Suprapubic skin (tissue), 4 donors: ENCODE measurements at places on chromosomes 12 and 14. TPM values are rescaled to one million over a fixed set of nuclear protein-coding genes. Genes with fewer than 3 reads are reported as not detected.
A peak's percentile ranks its signal among the peaks of the same experiment; 100 is the strongest.

Gene CCDC175
- not detected for total RNA-seq

GRCh38 chr14:104792101-104792884, 3.3 kb downstream of the AKT1 start:
- no peak overlapping the region for H3K4me3 ChIP-seq
- H3K27ac ChIP-seq: no peak overlapping the region
- no peak for DNase-seq
- no peaks in the 10 kb centered on the region for H3K27me3 ChIP-seq
- H3K4me1 ChIP-seq: peaks cover 85% of the 10 kb centered on the region

GRCh38 chr12:57609101-57609780, 2.0 kb upstream of the ARHGEF25 start:
- H3K27me3 ChIP-seq: peaks cover 21% of the 10 kb centered on the region
- H3K27ac ChIP-seq: peak overlapping the region; percentile 73
- H3K4me1 ChIP-seq: peaks cover 44% of the 10 kb centered on the region
- H3K36me3 ChIP-seq: peaks cover 6% of the 10 kb centered on the region
- DNase-seq: no peak

DNA sequence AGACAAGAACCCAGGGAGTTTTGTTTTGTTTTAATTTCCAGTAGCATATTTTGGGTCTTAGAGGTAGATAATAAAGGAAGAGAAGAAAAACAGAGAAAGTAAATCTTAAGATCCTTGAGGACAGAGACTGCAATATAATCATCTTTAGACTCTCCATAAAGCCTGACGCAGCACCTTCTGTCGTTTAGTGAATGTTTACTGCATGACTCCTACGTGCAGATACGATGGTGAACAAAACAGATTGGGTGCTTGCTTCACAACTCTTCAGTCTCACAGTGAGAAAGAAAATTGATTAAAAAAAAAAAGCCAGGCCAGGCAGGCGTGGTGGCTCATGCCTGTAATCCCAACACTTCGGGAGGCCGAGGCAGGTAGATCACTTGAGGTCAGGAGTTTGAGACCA, 86.9 kb downstream of the STON2 start:
- peaks cover 49% of the 10 kb centered on the region for H3K4me1 ChIP-seq
- H3K36me3 ChIP-seq: no peaks in the 10 kb centered on the region
- no peak for DNase-seq
- no peaks in the 10 kb centered on the region for H3K27me3 ChIP-seq
- H3K27ac ChIP-seq: peak overlapping the region; percentile 9

DNA sequence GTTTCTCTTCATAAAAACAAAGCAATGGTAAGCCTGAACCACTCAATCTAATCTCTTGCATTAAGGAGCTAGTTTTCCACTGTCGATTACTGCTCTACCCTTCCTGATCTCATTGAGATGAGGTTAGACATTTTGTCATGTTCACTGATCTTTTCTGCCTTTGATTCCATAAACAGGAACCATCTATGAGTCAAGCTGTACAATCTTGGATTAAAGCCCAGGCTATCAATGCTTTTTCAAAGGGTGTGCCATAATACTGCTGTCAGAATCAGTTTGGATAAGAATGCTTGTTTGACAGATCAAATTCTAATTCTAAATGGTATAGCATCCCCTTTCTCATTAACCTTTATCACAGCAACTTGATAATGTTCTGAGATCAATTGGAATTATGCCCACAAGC, 16.1 kb downstream of the GRIP1 start:
- peak overlapping the region; percentile 64 for H3K27ac ChIP-seq
- no peaks in the 10 kb centered on the region for H3K36me3 ChIP-seq
- H3K4me3 ChIP-seq: no peak overlapping the region
- DNase-seq: no peak
- H3K27me3 ChIP-seq: no peaks in the 10 kb centered on the region

DNA sequence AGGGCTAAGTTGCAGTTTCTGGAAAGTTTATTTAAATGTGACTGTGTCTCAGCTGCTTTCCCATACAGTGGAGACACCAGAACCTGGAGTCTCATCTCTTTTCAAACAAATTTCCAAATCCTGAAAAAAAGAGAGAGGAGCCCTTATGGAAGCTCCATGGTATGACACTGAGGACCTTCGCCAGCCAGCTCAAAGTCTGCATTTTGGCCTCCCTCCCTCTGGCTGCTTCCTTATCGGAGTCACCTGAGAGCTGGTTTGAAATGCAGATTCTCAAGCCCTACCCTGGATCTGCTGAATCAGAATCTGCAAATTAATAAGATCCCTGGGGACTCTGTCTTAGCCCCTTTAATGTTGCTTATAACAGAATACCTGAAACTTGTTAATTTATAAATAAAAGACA, 21.7 kb upstream of the JDP2 start:
- H3K36me3 ChIP-seq: no peaks in the 10 kb centered on the region
- H3K27me3 ChIP-seq: no peaks in the 10 kb centered on the region
- H3K4me3 ChIP-seq: no peak overlapping the region
- H3K4me1 ChIP-seq: peaks cover 12% of the 10 kb centered on the region
- no peak overlapping the region for H3K27ac ChIP-seq
- DNase-seq: no peak

- peaks cover 37% of the 10 kb centered on the region for H3K36me3 ChIP-seq
- H3K27ac ChIP-seq: no peak overlapping the region
- no peaks in the 10 kb centered on the region for H3K4me1 ChIP-seq
- no peak for DNase-seq
- no peak overlapping the region for H3K4me3 ChIP-seq
Observed at GRCh38 chr14:35708062-35708461, 101.0 kb downstream of the RALGAPA1 start.
